ENCODE measurements at places on chromosomes 1 and 21.

GRCh38 chr1:228544021-228544850, 57.1 kb downstream of the RNF187 start:
- DNase-seq, result no peak

- no peak for DNase-seq
Observed at GRCh38 chr1:77632216-77632615, 50.2 kb downstream of the ZZZ3 start.

DNA sequence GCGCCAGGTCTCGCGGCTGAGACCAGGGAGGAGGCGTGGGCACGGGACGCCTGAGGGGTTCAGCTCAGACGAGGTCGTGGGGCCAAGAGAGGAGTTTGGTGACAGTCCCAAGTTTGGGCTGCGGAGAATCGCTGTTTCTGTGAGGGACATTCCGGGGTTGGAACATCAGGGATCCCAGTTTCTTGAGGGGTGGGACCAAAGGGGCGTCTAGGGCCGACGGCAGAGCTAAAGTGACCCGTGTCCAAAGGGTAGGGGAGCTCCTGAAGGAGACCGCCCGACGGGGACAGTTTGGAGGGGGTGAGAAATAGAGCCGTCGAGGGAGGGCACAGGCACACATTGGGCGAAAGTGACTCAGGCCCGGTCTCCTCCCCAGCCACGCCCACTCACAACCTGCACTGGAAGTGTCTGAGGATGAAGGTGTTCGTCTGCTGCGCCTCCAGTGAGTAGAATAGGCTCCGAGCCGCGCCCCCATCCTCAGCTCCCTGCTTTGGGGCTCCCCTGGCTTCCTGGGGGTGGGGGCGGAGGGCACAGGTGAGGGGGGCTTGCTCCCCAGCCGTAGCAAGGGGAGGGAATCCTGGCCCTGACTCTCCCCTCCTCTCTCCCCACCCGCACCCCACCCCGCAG, 7.0 kb downstream of the EFNA3 start:
- no peak for DNase-seq

GRCh38 chr1:201296352-201296751, 13.0 kb downstream of the PKP1 start:
- no peak for DNase-seq

GRCh38 chr1:229434641-229435051, 752 bp upstream of the ACTA1 start:
- DNase-seq, result peak; percentile 15

DNA sequence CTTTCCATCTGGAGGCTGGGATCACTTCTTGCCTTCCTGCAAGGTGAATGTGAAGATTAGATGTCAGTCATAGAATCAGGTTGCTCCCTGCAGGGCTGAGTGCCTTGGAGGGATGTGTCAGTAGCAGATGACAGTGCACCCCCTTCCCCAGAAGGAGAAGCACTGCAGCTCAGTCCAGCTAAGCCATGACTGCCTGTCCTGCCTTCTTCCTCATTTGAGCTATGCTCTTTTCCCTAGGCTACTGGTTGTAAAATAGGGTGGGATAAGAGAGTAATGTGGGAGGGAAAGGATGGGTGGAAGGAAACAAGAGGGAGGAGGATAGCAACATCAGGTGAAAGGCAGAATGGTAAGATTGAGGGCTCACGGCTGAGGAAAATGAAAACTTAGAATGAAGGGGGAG, 11.1 kb upstream of the FABP3 start:
- no peak for DNase-seq

DNA sequence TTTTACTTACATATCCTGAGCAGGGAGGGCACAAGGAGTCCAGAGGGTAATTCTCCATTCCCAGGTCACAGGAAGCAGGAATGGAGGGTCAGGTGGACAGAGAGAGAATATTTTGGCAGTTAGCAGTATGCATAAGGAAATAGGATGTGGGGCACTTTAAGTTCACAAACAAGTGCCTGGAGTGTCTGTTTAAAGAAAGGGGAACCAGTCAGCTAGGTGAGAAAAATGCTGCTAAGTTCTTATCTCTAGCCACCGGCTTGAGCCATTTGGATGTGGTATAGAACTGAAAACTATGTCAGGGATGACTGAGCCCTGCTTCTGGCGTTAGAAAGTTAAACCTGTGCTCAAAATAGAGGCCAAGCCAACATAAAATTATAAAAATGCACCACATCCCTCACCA, 739.7 kb upstream of the NCAM2 start:
- DNase-seq, result no peak

DNA sequence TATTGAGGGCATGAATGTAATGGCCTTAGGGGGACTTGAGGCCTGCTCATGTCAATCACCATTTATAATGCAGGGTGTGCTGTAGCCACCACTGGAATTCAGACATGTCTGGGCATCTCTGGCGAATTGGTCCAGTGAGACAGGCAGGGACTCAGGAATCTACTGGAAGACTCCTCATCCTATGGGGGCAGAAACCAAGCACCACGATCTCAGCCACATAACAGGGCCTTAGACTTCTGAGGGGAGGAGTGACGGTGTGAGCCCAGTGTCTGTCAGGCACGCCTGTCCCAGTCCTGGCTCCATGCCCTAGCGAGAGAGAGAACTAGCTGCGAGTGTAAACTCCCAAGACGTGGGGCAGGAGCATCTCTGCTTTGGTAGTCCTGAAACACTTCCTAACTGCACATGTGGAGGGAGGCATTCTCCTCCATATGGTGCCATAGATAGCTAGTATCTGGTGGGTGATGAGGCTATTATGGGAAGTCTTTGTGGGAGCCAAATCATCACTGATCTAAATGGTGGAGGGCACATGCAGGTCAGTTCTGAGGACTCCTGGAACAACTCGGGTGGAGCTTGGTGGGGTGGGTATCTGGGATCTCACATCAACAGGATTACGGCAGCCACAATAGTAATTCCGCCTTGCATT, 29.8 kb upstream of the KIAA0040 start:
- no peak for DNase-seq

GRCh38 chr1:158998781-158999161, 10.9 kb upstream of the IFI16 start:
- DNase-seq, result no peak

DNA sequence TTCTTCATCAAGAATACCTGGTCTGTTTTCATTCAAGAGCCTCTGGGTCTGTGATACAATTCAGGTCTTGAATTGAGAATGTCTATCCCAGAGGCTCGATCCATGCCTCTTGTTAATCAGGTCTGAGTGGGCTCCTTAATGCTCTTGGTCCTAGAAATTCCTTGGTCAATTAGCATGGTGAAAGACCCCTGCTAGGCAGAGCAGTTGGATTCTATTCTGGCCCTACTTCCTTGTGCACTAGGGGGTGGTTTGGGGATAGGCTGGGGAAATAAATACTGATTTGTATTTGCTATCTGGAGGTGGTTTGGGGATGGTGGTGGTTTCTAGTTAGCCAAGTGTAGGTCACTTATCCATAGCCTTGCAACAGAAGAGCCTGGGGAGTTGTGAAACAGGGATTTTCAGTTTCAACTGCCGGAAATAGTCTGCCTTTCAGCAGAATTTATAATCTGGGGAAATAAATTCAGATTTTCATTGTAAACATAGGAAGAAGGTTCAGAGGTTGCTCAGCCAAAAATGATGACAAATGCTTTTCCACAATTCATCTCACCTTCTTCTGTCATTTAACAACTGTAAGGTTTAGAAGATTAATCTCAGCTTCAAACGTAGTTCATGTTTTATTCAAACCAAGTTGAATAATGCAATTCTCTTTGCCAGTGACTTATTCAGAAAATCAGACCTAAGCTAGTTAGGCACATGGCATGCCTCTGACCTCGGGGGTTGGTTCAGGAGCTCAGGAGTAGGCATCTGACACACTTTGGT, 22.2 kb upstream of the SCAF4 start:
- no peak for DNase-seq

DNA sequence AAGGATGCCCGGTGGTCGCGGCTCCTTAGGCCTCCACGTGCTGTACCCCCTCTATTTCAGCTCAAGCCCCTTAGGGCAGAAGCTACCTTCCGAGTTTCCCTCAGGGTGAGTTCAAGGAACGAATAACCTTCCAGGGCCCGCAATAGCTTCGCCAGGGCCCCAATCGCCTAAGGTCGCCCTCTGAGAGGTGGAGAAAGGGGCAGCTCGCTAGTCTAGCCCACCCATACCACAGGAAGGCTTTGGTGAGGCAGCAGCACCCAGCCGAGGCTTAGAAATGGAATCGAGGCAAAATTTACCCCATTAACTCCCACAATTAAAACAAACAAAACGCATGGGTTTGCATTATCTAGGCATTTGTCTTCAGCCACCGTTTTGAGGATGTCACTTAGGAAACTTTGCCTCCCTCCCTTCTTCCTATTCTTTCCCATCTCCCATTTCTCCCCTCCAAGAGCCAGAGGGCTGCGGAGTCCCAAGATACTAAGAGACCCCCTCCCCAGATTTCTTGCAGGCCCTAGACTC, 954 bp downstream of the WNT2B start:
- DNase-seq, result no peak

- DNase-seq, result no peak
Observed at GRCh38 chr1:203278082-203278884, 27.0 kb upstream of the BTG2 start.

DNA sequence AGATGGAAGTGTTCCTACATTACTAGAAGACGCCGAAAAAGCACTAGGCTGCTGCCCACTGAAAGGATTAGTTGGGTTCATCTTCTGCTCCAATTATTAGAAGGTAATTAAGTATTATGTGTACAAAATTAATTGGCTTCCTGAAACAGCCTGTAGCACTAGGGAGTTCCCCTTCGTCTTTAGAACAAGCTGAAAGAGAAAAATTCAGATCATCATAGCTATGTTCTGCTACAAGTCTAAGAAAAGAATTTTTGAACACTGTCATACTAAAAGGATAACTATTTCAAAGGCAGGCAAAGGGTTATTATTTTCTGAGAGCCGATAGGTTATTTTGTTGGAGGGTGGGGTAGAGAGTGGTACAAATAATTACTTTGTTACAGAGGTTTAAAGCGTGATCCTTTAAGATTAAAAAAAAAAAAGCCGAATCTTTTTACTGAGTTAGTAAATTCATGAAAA, at the start of gene MCM3AP:
MCM3AP (minus strand) TSS at position 406 of the 456 bp plus-strand sequence; CDS start at position 81, 325 bp downstream.
- DNase-seq, result no peak

DNA sequence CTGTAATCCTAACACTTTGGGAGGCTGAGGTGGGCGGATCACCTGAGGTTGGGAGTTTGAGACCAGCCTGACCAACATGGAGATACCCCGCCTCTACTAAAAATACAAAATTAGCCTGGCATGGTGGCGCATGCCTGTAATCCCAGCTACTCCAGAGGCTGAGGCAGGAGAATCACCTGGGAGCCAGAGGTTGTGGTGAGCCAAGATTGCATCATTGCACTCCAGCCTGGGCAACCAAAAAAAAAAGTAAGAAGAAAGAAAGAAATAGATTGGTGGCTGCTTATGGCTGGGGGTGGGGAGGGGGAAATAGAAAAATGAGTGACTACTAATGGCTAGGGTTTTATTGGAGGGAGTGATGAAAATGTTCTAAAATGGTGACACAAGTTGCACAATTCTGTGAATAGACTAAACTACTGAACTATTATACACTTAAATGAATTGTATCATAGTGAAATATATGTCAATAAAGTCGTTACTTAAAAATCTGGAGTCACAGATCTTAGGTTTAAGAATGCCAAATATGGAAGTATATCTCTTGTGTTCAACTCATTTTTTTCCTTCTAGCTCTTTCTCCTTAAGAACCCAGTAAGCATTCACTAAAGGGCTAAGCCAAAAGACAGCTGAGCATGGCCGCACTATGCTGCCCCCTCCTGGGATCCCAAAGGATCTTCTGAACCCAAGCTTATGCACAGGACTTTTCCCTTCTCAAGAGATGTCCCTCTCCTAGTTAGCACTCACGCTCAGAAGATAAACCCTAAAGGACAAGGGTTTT, 3.2 kb upstream of the NPL start:
- no peak for DNase-seq

DNA sequence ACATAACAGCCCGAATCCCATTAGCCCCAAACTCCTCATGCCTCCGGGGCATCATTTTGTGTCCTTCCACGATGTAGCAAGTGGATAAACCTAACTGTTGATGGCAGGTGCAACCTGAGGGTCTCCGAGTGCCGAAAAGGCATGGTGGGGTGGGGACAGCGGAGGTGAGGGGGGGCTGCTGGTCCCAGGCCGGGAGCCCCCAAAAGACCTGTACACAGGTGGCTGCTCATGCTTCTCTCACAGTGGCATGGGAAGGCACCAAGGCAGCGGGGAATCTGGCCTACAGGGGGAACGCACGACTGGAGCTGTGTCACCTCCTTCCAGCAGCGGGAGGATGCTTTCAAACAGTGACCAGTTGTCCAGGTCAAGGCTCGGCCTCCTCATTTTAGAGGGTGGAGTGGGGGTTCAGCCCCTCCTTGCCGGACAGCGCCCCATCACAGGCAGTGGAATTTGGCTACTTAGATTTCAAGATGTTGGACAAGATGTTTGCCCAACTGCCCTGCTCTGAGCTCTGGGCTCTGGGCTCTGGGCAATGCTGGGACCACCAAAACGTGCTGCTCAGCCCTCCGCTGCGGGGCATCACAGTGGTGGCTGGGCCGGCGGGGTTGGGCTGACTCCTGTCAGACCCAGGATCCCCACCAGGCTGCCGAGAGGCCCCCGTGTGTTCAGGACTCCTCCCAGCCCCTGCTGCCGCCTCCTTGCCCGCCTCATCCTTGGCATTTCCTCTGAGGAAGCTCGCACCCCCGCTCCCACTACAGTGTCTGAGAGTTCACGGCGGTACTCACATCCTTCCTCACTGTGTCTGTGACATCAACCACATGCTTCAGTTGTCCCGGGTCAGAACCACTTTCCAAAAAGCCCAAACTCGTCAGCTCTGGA, 7.6 kb downstream of the DNMT3L start:
- no peak for DNase-seq

- DNase-seq, result no peak
Observed at GRCh38 chr1:245261786-245262185, 107.0 kb downstream of the KIF26B start.

- DNase-seq, result no peak
Observed at GRCh38 chr1:222844411-222844779, 29.6 kb downstream of the DISP1 start.

DNA sequence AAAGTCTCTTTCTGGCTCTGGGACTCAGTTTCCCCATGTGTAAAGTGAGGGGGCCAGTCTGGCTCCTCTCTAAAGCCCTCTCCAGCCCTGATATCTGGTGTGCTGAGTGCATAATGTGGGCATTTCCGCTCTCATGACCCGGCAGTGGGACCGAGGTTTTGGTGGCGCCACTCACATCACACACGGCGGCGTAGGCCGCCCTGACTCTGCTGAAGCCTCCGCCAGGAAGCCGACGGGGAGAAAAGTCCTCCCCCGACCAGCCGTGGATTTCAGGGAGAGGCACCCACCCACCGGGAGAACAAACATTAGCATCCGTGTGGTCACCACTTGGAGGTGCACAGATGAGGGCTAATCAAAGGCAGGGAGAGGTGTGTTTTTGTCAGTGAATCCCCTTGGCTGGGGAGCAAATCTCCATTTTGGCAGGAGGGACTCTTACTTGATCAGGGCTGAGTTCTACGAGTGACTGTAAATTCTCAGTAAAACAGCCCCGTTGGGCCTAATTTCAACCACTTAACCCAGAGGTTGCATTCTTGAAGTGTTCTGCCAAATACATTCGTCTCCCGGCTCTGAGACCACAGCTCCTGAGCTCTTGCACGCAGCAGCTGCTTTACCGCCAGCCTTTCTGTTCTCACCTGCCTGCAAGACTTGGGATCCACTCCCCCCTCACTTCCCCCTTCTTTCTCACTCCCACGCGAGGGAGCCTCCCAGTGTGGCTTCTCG, 118.2 kb downstream of the FOXD2 start:
- DNase-seq, result no peak

Measured in HuH-7.5 (cell line).